CD4-positive, alpha-beta T cell treated with Interleukin-17A for 1 hour (primary cell): ENCODE measurements at places on chromosomes 5 and 9.

GRCh38 chr5:146860213-146860893 is 18.2 kb downstream of the PPP2R2B start:
- no peak for DNase-seq

DNA sequence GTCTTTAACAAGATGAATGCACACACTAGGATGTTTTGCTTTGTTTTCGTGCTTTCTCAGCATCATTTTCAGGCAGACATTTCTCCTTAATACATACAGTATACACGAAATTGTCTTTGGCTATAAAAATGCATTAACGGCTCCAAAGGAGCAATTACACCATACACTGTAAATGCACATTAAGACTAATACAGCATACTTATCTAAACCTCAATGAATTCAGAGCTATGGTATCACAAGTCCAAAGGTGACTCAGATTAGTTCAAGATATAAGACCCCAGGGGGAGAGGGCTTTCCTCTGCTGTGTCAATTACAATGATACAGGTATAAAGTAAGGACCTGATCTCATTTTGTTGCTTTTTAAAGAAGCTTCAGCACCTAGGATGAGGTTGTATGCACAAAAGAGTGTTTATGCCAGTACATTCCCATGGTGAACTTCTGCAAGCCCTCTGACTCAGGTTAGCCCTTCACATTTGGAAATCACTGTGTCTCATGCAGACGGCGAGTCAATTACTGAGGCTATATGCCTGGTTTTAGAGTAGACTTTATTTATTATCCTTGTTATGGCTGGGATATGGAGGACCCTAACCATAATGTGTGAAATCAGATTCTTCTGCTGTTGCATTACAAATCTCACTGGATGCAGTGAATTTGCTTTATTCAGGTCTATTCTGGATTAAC is 233.3 kb downstream of the ZNF608 start:
- no peak for DNase-seq

DNA sequence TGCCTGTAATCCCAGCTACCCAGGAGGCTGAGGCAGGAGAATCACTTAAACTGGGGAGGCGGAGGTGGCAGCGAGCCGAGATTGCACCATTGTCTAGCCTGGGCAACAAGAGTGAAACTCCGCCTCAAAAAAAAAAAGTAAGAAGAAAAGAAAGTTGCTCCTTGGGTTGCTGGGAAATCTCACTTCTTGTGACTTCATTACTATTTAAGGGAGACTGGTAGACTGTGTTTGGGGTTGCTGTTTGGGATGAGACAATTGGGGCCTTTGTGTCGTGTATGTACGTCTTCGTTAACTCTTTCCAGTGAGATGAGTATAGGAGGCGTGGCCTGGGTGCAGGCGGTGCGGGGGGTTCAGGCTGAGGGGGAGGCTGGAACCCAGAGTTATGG is 11.6 kb downstream of the NDST1 start:
- DNase-seq, result no peak

- DNase-seq, result peak; percentile 67
Observed at GRCh38 chr9:124617477-124618141, 110.4 kb upstream of the NR5A1 start.

- DNase-seq, result no peak
Observed at GRCh38 chr5:144531188-144531587, 360.5 kb downstream of the KCTD16 start.

- DNase-seq, result no peak
Observed at GRCh38 chr5:74107899-74108298, 481.9 kb downstream of the ARHGEF28 start.

DNA sequence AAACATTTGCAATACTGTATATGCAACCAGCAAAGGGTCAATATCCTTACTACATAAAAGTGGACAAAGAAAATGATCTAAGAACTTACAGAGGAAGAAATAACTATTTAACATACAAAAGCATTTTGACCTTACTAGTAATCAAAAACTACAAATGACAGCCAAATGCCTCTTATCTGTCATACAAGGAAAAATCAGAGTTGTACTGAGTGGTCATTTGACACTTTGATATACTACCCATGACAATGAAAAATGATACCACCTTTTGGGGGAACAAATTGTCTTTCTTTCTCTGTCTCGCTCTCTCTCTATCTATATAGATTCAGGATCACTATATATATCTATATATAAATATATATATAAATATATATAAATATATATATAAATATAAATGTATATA is 50.4 kb upstream of the ZSWIM6 start:
- no peak for DNase-seq

GRCh38 chr5:131496400-131496713 is 138.7 kb downstream of the RAPGEF6 start:
- DNase-seq, result no peak

GRCh38 chr9:87292449-87293191 is 205.0 kb upstream of the DAPK1 start:
- DNase-seq, result no peak

DNA sequence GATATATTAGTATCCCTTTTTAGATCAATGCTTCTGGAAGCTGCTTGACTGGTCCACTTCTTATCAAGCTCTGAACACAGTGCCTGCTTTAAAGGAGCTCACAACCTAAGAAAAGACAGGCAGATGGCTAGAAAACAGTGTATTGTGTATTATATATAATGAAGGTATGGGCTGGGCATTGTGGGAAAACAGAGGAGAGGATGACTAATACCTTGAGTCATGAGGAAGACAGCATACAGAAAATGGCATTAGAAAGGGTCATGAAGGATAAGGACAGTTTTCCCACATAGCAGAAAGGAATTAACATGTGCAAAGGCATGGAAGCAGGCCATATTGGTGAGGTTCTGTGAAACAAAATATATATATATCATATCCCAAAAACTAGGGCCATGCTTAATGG is 309.6 kb downstream of the MLLT3 start:
- no peak for DNase-seq

GRCh38 chr5:138465261-138466124 is at the start of gene EGR1:
Gene EGR1 (plus strand): TSS chr5:138465479. CDS start chr5:138465762, 283 bp downstream.
- DNase-seq, result peak; percentile 98

DNA sequence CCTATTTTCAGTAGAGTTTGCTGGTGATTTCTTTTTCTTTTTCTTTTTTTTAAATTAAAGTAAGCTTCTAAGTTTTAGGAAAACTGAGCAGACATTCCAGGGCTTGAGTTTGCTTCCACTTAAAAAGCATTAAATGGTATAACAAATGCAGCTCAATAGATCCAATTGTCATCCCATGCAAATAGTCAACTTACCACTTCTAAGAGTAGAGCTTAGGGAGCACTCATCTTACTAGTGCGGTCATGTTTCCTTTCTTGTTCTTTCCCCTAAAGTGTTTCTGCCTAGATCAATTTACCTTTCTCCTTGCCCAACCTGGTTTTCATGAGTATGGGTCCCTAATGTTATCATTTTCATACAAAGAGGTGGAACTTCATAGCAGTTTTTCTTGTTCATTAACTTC is 13.0 kb upstream of the CEP120 start:
- DNase-seq, result no peak

DNA sequence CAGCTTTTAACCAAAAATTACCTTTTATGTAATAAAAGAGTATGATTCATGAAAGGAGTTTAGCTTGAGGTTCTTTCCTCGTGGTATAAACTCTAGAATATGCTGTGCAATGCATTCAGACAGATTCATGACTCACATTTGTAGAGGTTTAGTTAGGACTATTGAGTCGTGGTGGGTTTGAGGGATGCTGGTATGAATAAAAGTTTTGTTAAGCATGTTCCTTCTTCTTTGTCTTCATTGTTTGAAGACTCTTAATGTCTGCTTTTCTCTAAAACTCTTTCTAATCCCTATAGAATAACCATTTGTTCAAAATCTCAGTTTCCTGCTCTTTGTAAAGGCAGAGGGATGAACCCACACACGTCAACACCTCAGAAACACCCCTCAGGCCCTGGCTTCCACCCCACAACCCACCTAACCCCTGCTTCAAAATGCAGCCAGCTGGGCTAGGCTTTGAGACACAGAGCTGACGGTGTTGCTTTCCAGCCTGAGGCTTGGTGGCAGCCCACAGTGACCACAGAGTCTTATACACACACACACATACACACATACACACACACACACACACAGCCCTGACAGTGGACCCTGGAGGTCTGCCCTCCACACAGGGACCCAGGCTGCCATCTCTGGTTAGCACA is 69.0 kb upstream of the IRX1 start:
- no peak for DNase-seq

DNA sequence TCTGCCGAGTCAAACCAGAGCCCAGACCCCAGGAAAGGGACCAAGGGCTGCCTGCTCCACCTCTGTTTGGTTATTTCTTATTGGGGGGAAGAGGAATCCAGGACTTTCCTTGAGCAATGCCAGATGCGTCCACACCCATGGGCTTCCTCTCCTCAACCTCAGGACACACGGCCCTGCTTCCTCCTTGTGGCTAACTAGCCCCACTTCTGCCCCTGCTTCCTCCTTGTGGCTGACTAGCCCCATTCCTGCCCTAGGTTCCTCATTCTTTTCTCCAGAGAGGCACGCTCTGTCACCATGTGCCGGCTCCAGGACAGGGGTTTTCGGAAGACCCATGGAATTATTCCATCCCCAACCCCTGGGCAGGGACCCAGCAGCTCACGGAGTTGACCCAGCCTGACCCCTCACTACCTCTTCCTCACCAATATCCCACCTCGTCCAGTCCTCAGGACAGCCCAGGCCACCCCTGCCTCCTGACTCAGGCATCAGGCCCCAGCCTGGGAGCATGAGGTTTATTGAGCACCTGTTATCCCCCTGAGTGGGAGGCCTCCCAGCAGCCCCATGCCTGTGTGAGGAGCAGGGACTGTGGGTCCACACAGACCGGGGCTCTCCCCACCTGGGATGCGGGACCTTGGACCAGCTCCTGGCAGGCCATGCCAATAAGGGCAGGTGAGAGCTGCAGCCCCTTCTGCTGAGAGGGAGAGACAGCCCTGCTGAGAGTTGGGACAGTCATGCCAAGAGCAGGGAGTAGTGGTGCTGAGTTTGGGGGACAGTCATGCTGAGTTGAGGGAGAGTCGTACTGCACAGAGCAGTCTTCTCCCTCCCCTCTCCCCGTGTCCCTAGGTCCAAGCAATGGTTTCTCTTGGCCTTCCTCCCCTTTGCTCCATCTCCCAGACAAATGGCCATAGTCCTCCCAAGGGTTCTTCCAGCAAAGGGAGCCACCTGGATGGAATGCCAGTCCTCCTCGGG is 11.8 kb upstream of the FCN1 start:
- DNase-seq, result peak; percentile 8

GRCh38 chr5:126234563-126235195 is 188.5 kb upstream of the GRAMD2B start:
- peak; percentile 2 for DNase-seq
